ENCODE measurements at places on chromosomes 12 and 14. TPM values are rescaled to one million over a fixed set of nuclear protein-coding genes. Genes with fewer than 3 reads are reported as not detected.

TUBA1A gene
- total RNA-seq: 236 TPM

BEGAIN gene
- total RNA-seq: 3.4 TPM

- DNase-seq: no peak
- no peak overlapping the region for H3K27ac ChIP-seq
- H3K4me1 ChIP-seq: peaks cover 5% of the 10 kb centered on the region
- no peak overlapping the region for H3K4me3 ChIP-seq
- no peaks in the 10 kb centered on the region for H3K36me3 ChIP-seq
Measured at GRCh38 chr12:68899251-68899771, 33.7 kb downstream of the CPM start.

NANOG gene
- total RNA-seq: 13.3 TPM

GRCh38 chr12:42779186-42779859 is 189.8 kb upstream of the PRICKLE1 start:
- no peak for DNase-seq
- H3K27me3 ChIP-seq: no peaks in the 10 kb centered on the region
- peaks cover 9% of the 10 kb centered on the region for H3K4me1 ChIP-seq
- no peaks in the 10 kb centered on the region for H3K36me3 ChIP-seq
- H3K4me3 ChIP-seq: no peak overlapping the region
- no peak overlapping the region for H3K27ac ChIP-seq

Data from vagina (tissue), 2 donors.